ENCODE measurements at places on chromosomes 2 and 18.

- no peak for DNase-seq
Observed at GRCh38 chr2:236177967-236178889, 10.0 kb upstream of the GBX2 start.

DNA sequence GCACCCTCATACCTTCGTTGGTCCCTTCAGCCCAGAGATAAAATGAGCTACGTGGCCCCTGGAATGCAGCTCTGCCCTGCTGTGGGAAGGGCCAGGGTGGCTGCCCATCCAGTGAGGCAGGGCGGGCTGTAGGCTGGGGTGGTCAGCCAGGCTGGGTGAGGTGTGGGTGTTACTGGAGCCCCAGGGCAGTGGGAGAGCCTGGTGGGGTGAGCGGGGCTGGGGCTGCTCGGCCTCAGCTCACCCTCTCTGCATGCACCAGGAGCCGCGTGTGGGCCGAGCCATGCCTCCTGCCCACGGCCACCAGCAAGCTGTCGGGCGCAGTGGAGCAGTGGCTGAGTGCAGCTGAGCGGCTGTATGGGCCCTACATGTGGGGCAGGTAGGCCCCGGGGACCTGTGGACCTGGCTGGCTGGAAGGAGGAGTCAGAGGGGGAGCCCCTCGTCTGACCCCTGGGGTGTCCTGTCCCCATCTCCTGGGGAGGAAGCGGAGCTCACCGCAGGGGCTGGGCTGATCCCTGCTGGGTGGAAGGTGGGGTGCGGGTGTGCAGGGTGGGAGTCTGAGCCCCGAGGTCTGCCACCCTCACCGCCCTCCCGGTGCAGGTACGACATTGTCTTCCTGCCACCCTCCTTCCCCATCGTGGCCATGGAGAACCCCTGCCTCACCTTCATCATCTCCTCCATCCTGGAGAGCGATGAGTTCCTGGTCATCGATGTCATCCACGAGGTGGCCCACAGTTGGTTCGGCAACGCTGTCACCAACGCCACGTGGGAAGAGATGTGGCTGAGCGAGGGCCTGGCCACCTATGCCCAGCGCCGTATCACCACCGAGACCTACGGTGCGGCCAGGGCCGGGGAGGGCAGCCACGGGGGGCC lies 5.5 kb downstream of the RNPEPL1 start:
- no peak for DNase-seq

GRCh38 chr2:219521066-219521880 lies 7.0 kb downstream of the ASIC4 start:
- no peak for DNase-seq

DNA sequence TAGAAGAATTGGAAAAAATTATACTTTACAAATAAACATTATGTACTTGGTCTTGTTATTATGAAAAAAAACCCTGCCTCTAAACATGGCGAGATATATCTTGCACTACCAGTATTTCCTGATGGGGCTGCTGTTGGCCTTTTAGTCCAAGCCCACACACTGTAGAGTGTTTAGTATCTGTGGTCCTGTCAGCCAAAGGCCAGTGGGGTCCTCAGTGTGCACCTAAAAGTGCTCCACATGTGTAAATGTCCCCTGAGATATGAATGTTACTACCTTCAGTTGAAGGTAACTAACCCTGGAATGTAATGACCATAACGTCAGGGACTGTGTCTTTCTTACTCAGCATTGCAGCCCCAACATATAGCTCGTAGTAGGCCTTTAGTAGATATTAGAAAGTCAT lies 71.1 kb upstream of the HK2 start:
- no peak for DNase-seq

GRCh38 chr18:79583984-79584401 lies 95.6 kb upstream of the CTDP1 start:
- no peak for DNase-seq

DNA sequence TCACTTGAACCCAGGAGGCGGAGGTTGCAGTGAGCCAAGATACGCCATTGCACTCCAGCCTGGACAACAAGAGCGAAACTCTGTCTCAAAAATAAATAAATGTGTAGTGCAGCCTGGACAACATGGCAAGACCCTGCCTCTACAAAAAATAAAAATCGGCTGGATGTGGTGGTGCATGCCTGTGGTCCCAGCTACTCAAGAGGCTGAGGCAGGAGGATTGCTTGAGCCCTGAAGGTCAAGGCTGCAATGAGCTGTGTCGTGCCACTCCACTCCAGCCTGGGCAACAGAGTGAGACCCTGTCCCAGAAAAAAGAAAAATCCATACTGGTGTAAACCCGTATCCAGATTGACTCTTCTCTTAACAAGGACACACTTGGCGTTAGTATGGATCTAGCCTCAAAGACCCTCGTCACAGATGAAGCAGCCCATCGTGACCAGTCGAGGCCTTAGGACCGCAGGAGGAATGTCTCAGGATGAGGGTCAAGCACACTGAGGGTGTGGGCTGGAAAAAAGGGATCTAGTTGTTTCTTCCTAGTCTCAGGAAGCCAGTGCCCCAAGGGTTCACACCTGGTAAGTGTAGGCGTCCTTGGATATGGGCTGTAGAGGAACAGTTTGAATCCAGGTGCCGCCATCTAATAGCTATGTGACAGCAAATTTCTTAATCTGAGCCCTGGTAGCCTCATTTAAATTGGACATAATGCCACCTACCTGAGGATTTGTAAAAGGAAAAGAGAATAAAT lies 4.0 kb upstream of the GPBAR1 start:
- DNase-seq: no peak

DNA sequence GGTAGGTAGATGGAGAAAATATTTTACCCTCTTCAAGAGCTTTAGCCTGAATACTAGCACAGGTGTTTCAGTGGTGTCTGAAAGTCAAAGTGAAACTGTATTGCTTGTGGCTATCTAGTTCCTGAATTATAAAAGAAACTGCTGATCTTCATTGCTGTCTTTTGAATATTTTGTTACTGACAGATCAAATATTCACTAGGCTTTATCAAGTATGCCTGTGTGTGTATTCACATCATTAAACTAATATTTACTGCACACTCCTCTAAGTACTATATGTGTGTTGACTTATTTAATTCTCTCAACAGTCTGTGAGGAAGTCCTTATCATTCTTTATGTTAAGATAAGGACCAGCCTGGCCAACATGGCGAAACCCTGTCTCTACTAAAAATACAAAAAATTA lies 139.6 kb downstream of the SOCS6 start:
- no peak for DNase-seq

DNA sequence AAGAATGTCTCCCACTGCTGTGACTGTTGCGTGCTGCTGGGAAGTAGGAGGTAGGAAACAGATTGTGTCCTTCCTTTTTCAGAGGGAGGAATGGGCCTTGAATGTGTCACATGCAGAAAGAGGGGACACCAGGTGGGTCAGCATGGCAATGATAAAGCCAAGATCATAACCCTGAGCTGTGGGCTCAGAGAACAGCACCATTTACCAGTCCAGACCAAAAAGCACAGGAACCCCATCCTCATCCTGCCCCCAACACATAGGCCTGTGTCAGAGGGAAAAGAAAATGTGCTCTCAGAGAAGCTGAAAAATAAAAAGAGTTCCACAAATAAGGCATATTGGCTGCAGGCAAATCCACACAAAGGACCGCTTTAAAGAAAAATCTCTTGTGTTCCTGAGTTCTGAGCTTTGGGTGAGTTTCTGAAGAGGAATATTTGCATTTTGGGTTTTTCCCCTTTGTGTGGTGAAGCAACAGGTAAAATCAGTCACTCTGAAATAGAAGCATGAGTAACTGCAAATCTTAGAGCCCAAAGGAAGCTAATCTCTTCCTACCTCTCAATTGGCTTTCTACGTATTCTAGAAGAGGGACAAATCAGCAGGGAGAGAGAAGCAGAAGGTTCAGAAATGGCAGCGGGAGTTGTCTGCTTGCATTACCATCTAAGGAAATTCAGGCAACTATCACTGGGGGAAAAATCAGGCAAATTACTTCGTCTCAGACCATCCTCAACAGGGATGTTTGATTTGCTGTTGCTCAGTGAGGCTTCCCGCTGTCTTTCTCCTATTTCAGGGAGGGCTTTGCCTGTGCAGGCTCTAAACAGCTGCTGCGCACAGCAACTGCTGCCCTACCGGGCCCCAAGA lies 106.8 kb downstream of the BCL11A start:
- DNase-seq: no peak

DNA sequence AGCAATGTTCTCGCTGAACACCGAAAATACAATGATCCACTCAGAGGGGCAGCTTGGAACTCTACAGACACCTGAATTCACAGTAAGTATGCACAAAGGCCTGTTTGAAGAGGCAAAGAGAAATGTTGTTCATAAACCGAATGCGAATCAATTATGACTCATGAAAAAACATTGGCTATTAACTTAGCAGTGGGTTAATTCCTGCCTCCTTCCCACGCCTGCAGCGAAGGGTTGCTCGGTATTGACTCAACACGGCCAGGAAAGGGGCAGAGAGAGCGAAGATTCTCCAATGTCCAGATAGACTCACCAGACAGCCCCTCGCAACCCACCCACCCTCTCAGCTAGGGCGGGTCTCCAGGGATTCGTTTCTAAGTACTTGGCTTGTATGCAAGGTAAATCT lies 9.4 kb downstream of the CRACDL start:
- DNase-seq: no peak

DNA sequence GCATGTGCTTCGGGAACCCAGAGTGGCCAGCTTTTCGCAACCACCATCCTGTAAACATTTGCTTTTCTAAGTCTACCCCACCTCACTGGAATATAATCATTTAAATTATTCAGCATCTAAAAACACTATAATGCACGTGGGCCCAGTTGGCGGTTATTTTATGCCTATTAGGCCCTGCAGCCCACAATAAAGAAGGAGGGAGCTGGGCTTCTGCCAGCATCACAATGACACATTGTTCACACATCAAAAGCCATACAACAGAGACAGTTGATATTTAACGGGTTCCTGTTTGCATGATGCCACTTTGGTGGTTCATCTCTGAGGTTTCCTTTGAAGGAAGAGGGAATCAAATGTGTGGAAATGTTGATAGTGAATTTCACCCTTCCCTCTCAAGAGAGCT lies 916.0 kb upstream of the CELF4 start:
- no peak for DNase-seq

GRCh38 chr18:22176420-22177326 lies 7.3 kb downstream of the GATA6 start:
- no peak for DNase-seq

- DNase-seq: no peak
Observed at GRCh38 chr2:96336104-96336775, 674 bp downstream of the NCAPH start.

DNA sequence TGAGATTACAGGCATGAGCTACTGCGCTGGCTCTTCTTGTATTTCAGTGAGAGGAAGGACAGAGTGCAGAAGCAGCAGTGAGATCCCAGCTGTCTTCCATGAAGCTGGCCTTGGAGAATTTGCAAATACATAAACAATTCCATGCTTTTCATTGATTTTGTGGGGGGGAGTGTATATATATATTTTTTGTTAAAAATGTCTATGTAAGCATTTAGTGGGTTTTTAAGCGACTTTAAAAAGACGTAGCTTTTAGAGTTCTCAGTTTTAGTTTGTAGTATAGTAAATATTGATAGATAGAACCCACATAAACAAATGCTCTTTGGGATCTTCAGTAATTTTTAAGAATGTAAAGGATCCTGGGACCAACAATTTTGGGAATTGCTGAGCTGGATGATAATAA lies 6.3 kb downstream of the RBFA start:
- no peak for DNase-seq

DNA sequence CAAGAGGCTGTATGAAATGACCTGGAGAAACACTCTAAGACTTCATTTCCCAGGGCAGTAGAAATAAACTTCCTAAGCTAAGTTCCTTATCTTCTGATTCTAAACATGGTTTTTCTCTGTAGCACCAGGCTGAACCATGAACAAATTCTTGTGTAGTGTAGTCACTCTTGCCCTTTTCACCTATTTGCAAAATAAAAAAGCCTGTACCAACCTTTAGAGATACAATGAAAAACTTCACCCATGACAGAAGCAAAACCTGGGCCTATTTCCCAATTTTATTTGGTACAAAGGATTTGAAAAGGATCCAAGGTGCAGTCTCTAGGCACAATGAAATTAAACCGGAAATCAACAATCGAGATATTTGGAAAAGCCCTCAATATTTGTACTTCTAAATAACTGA lies 43.6 kb downstream of the POLR1A start:
- DNase-seq: no peak

DNA sequence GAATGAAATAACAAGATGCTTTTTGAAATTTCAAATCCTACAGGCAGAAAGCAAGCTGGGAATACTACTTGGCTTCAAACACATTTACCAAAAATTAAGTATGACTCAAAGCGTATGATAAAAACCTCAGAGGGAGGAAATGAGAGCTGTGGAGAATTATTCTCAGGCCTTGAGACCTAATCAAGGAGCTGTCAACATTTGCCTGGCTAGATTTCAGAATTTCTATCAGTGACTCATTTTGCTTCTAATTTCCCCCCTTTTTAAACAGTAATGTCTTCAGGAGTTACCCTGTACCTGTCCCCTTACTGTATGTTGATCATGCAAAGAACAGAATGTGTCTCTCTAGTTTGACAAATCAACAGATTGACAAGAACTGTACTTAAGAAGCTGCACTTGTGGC lies 1324.5 kb upstream of the DDX18 start:
- no peak for DNase-seq

GRCh38 chr18:29383311-29384273 lies 1206.7 kb upstream of the CDH2 start:
- no peak for DNase-seq

DNA sequence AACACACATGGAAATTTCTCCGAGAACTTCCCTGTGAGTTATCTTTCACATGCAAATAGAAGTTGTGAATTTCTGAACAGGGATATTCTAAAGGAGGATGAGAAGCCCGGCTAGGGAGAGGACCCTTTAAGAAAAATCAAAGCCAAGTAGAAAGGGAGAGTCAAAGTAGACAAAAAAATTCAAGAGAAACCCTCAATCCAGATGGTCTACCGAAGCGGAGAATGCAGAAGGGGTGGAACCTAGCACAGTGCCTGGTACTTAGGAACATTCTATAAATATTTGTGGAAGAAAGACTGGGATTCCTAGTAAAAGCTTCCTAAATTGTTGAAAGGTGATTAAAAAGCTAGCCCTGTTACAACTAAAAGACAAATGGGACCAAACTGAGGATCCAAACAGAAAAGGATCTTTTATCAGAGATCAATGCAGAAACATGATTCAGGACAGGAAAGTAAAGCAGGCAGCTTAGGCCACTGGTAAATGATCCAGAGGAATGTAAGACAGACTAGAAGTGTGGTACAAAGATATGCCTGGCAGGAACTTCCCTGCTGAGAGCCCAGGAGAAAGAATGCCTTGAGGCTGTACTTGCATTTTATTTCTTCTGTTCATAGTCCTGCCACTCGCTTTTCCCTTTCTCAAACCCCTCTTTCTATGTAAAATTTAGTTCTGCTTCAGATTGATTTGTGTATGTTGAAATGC lies 19.5 kb upstream of the GLS start:
- no peak for DNase-seq
